ENCODE measurements at places on chromosomes 7 and 10.

DNA sequence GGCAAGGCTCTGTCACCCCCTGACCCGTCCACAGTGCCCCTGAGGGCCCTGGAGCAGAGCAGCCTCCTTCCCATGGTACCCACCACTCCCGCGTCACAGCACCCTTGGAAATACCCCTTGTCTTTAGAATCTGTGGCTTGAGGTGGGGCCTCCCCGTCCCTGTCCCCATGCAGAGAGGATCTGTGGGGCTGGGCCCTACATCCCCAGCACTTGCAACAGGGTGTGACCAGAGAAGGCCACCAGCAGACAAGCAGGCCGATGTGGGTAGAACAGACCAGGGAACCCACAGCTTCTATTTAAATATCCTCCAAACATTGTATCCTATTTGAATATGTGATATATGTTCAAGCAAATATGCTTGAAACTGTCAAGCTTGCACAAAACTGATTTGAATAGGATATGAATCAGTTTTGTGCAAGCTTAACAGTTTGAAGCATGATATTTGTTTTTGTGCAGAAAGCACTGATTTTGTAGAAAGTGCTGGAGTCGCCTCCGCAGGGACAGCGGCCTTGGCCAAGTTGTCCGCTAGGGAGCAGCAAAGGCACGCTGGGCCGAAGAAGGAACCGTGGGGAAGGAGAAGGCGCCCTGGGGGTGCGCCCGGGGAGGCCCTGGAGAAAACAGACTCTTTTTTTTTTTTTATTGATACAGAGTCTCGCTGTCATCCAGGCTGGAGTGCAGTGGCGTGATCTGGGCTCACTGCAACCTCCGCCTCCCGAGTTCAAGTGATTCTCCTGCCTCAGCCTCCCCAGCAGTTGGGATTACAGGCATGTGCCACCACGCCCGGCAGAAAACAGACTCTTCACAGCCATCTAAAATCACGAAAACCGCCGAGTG, 2.2 kb downstream of the CFAP46 start:
- no peak for DNase-seq

DNA sequence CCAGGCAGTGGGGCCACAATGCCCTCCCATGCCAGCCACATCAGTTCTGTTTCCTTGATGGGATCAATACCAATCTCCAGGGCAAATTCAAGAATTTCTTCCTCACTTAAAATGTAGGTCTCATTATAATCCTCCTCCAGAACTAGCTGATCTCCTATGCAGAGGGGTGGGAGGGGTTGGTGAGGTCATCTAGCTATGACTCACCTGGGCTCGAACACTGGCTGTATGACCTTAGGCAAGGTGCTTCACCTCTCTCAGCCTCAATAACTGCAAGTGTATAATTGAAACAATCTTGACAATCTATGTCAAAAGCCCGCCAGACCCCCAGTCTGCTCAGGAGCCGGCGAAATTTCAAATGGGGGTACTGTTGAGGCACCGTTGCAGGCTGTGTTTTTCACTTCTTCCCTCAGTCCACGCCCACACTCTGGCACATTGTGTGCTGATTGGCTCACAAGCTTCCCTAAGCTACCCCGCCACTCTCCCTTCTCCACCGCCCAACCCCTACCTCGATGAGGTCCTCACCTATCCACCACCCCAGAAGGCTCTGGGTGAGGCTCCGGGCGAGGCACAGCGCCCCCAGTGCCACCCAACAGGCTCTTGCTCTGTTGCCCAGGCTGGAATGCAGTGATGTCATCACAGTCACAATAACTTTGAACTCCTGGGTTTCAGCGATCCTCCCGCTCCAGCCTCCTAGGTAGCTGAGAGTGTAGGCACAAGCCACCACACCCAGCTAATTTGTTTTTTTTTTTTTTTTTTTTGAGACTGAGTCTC, 70.5 kb downstream of the ZNF22 start:
- DNase-seq: no peak

GRCh38 chr7:103640031-103640779, 194.2 kb upstream of the SLC26A5 start:
- no peak for DNase-seq

DNA sequence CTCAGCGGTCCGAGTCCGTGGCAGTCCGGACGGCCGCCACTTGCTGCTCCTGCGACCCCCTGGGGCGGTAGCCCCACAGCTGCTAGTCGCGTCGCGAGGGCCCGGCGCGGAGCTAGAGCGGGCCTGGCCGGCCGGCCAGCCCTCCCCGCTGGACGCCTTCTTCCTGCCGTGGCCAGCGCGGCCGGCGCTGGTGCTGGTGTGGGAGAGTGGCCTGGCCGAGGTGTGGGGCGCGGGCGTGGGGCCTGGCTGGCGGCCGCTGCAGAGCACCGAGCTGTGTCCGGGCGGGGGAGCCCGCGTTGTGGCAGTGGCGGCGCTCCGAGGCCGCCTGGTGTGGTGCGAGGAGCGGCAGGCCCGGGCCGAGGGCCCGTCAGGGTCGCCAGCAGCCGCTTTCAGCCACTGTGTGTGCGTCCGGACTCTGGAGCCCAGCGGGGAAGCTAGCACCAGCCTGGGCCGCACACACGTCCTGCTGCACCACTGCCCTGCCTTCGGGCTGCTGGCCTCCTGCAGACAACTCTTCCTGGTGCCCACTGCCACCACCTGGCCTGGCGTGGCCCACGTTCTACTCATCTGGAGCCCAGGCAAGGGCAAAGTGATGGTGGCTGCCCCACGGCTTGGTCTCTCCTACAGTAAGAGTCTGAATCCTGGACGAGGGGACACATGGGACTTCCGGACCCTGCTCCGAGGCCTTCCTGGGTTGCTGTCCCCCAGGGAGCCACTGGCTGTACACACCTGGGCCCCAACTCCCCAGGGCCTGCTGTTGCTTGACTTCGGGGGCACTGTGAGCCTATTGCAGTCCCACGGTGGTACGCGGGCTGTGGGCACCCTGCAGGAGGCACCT, 631 bp downstream of the HPS6 start:
- no peak for DNase-seq

DNA sequence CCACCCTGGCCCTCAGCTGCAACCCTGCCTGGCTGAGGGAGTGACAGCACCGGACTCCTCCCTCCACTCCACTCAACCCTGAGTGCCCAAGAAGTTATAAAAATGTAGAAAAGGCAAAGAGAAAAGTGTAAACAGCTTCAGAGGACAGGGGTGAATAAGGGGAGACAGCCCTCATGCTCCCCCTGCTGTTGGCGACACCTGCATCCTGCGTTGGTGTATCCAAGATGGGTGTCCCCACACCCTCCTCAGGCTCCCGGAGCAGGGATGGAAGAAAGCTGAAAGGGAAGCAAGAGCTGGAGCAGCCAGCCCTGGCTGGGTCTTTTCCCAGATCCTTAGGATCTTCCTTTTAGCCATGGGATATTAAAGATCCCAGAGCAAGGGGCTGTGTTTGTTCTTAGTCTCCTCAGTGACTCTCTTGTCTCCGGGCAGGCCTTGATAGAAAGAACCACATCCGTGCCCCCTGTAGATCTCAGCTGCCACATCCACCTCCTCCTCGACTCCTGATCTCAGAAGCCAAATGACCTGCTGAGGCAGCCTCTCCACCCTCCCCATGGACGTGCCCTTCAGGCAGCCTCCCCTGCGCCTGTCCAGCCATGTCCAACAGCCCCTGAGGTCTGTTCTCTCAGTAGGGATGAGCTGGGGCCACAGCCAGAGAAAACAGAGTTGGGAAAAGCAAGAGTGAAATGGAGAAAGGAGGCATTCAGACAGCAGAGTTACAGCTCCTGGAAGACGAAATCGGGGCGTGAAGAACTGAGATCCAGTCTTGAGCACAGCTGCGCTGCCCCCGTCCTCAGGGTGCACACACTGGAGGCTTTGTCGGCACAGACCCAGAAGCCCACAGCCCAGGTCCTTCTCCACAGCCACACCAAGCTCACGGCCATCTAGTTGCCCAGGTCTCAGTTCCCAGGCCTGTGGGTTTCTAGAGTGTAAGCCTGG, 6.8 kb downstream of the FAM131B start:
- DNase-seq: no peak

DNA sequence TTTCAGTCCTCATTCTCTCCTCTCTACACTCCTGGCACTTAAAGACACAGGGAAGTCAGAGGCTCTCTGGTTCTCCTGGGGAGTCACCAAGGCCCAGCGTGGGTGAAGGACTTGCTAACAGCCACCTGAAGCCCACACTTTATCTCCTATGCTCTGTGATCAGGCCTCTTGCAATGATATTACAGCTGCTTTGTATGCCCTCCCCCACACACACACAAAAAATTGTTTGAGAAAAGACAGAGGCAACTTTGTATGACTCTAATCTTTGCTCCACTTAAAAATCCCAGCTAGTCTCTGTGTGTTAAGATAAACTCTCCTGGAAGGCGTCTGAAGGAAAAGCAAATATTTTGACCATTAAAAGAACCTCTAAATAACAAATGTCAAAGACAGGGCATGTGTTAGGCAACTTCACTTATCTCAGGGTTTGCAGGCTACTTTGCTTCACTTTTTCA, 507.2 kb downstream of the TNS3 start:
- DNase-seq: no peak

DNA sequence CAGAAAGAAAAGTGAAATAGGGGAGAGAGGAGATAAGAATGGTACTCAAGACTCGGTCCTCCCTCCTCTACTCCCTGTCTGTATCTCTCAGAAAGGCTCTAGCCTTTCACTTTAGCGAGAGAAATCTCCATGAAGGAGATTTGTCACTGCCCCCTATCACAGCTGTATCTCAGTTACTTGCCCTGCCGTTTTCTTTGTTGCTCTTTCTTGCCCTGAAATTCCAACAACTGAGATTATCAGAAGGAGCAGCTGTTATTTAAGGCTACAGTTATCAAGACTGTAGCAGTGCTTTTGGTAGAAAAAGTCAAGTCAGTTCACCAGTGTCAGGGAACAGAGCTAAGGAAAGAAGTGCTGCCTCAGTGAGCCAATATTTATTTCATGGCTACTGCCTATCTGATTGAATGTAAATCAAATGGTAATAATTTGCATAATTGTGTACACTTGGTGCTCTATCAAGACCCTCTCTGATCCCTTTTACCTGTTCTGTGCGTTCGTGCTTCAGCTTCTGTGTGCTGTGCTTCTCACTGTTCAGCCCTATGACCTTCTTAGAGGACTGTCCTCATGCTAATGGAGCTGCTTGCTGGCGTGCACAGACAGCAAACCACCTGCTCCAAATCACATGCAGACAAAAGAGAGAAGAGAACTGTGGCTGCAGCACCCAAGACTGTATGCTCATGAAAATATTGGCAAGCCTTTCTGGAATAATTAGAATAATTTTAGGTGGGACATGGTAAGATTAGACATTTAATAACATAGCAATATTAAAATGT, 180.2 kb upstream of the FAM3C start:
- no peak for DNase-seq

DNA sequence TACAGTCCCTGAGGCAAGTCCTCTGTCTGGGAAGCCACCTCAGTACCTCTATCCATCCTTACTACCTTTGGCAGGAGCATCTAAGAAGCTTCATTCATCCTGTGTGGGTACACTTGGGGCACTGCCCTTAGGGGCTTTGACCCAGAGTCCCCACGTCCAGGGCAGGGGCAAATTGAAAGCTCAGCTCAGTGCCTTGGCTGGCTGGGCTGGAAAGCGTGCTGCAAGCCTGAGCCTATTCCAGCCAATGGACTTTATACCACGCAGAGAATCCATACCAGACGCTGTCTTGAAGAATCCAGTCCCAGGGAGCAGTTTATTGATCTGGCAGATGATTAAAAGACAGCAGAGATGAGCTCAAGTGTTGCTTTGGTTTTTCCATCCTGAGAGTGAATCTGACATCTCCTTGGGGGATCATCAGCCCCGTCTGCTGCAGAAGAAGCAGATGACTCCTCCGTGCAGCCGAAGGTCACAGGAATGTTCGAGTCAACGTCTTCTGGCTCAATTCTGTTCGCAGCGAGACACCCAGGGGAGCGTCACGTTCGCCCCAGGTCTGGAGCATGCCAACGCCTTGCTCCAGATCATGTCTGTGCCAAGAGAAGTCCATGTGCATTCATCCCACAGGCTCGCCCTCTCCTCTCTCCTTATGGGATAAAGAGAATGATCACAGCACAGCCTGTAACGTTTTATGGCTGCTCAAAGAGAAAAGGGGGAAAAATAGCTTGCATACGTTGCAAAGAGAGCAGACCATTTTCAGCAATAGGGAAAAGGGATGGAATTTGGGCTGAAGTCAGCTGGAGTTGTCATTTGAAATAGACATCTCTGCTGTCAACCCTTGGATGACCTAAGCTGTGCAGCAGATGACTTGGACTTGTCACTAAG, 35.8 kb upstream of the LYZL1 start:
- no peak for DNase-seq

- DNase-seq: no peak
Observed at GRCh38 chr7:50824882-50825281, 42.2 kb upstream of the GRB10 start.

- DNase-seq: no peak
Observed at GRCh38 chr10:116926426-116926825, 77.1 kb downstream of the ENO4 start.

DNA sequence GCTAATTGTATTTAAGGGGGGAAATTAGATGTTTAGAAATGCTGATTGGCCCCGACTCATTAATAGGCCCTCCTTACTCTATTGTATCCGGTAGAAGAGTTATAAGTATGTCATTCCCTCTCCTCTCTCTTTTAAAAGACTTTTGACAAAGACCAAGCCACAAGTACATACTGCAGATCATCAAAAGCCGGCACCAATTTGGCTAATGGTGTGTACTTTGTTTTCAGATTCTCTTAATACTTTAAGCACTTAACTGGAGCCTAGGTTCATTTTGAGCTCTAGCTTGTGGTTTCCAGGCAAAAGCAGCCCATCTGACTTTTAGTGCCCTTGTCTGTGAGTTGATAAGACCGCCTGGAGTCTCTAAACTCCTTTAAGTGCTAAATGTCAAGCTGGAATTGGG, 210.0 kb upstream of the LYZL1 start:
- DNase-seq: no peak

GRCh38 chr10:51217505-51217904, 143.2 kb downstream of the PRKG1 start:
- DNase-seq: no peak

- no peak for DNase-seq
Observed at GRCh38 chr7:108419961-108420908, 36.0 kb downstream of the NRCAM start.

DNA sequence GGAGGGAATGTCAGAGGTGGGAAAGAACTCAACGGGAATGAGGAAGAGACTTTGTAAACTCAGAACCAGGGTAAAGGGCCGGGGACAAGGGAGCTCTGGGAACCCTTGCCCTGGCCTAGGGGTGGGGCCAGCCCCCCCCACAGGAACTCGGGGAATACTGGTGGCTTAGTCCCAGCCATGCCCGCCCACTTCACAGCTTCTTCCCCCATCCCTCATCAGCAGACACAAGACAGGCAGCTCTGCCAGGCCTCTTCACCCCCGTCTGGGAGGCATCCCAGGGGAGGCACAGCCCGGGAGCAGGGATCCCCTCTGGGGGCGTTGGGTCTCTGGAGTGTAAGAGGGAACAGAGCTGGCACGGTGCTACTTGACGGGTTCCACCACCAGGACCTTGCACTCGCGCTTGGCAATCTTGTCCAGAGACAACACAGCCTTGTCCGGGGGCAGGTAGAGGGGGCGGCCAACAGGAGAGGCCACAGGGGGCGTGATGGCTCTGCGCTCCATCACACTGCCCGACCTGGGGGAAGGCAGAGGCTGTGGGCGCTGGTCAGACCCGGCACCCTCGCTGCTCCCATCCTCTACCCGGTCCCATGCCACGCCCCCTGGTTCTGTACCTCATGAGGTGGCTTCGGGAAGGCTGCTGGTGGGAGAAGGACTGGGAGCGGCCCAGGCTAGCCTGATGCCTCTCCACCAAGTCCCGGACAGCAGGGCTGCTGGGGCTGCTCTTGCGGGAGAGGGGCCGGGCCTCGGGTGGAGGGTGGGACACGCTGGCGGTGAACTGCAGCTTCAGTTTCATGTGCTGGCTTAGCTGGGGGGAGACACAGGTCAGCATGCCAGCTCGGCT, 3.7 kb downstream of the TRAPPC14 start:
- no peak for DNase-seq

All from NCI-H1092 (cell line).